ENCODE measurements at places on chromosomes 6 and 20. TPM values are rescaled to one million over a fixed set of nuclear protein-coding genes. Genes with fewer than 3 reads are reported as not detected.

GRCh38 chr20:51500936-51501335 lies 41.6 kb downstream of the NFATC2 start:
- H3K27me3 ChIP-seq: no peaks in the 10 kb centered on the region
- H3K4me1 ChIP-seq: peaks cover 10% of the 10 kb centered on the region
- no peak for DNase-seq
- no peaks in the 10 kb centered on the region for H3K36me3 ChIP-seq
- H3K27ac ChIP-seq: no peak overlapping the region

DNA sequence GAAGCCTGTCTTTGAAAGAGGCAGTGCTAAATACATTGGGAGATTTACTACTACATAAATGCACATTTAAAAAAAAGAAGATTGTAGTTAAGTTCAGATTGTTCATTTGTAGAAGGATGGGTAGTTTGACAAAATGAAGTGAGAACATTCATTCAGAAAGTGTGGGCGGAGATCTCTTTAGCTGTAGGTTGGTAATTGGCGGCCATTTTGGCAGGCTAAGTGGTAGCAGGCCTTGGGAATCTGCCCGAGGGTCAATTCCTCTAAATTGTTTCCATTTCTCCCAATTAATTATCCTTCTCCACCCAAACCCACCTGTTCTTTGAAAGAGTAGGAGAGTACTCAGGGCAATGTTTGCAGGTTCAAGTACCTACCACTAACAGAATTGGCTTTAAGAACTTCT lies 17.9 kb downstream of the SOX4 start:
- H3K36me3 ChIP-seq: no peaks in the 10 kb centered on the region
- peaks cover 8% of the 10 kb centered on the region for H3K4me1 ChIP-seq
- H3K4me3 ChIP-seq: no peak overlapping the region
- no peaks in the 10 kb centered on the region for H3K27me3 ChIP-seq

DNA sequence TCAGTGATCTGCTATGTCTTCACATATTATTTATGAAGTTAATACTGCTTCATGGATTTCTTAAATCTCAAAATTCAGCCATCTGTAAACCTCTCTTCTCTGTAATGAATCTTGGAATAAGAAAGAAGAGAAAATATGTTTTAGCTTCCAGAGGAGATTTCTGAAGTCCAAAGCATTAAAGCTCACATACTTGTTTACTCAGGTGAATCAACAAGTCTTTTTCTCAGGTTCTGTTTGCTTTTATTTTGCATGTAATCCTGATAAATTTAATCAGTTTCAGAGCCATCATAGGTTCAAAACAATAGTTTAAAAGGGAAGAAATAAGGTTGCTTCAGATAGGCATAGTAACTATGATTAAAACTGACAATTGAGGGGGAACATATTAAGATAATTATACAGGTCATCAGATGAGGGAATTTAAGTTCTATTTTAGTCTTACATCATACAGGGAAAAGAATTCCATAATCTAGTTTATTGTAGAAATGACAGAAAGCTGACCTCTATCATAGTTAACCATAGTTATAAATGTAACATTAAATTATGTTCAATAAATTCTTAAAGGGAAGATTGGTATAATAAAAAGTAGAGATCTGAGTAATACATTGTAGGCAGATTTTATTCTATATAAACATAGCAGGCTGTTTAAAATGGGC lies 716.2 kb downstream of the EYS start:
- no peaks in the 10 kb centered on the region for H3K36me3 ChIP-seq
- no peaks in the 10 kb centered on the region for H3K27me3 ChIP-seq
- H3K4me1 ChIP-seq: no peaks in the 10 kb centered on the region
- no peak overlapping the region for H3K27ac ChIP-seq
- no peak for DNase-seq

DNA sequence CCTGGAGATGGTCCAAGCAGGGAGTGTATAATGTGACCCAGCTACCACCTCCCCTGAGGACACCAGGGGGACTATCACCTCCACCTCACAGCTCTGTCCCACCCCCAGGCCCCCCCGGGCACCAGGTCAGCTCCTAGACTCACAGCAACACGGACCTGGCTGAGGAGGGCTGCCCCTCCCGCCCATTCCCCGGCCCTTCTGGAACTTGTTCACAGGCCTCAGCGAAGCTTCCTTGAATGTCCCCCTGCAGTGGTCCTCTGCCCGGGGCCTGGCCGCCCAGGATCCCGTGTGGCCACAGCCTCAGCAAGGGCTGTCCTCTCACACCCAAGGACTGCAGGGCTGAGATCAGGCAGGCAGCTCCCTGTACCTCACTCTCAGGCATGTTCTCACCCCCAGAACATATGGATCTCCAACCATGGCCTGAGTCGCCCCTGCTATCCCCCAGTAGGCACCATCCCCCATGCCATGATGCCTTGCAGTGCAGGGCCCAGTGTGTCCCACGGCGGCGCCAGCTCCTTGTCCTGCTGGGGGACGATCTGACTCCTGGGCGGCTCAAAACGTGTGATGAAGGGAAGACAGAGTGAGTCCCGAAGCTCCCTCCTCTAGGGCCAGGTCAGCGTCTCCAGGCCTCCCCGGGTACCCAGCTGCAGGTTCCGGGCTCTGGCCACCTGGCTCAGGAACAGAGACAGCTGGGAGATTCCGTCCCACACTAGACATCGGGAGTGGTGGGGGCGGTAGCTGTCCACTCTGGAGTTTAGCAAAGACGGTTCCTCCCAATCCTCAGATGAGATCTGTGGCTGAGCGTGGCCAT lies 158.4 kb downstream of the TAF4 start:
- no peak for DNase-seq
- H3K27me3 ChIP-seq: no peaks in the 10 kb centered on the region
- H3K36me3 ChIP-seq: no peaks in the 10 kb centered on the region
- H3K4me3 ChIP-seq: no peak overlapping the region
- no peak overlapping the region for H3K27ac ChIP-seq

DNA sequence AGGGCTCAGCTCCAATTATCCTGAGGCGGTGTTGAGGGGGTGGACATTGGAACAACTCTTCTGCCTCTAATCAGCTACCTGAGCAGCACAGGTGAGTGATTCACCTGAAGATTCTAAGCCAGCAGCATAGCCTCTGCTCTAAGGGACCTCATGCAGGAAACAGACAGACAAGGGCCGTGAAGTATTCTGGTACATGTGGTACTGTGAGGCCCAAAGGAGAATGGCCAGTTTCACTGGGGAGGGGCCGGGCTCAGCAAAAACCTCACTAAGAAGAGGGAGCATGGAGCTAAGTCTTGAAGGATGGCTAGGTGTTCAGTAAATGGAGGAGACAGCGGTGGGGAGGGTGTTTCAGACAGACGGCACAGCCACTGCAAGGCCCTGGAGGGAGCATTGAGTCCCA lies 58.5 kb upstream of the CCDC167 start:
- H3K27me3 ChIP-seq: no peaks in the 10 kb centered on the region
- no peak overlapping the region for H3K4me3 ChIP-seq
- H3K27ac ChIP-seq: no peak overlapping the region
- DNase-seq: no peak

The C20orf141 gene
- total RNA-seq: not detected

The SIRPD gene
- not detected for total RNA-seq

The RIMS1 gene
- total RNA-seq: 1.8 TPM

The YTHDF1 gene
- total RNA-seq: 98.9 TPM

The ZSWIM1 gene
- total RNA-seq: 9.6 TPM

The MAPK13 gene
- 4.5 TPM for total RNA-seq

The WFDC2 gene
- total RNA-seq: 2.4 TPM

The STMND1 gene
- 0.16 TPM for total RNA-seq

The CDH26 gene
- 0.34 TPM for total RNA-seq

The PROKR2 gene
- not detected for total RNA-seq

The GPR63 gene
- 1.6 TPM for total RNA-seq

The RAB32 gene
- total RNA-seq: 75.7 TPM

Measured in astrocyte (in vitro differentiated cells and primary cell).